ENCODE measurements at places on chromosomes 12 and 14. TPM values are rescaled to one million over a fixed set of nuclear protein-coding genes. Genes with fewer than 3 reads are reported as not detected.

The SLC4A8 gene
- total RNA-seq, result 3.0 TPM

The LBHD2 gene
- total RNA-seq, result not detected

The CEBPE gene
- total RNA-seq, result not detected

The COL2A1 gene
- not detected for total RNA-seq

The SIRT4 gene
- 1.5 TPM for total RNA-seq

The HCAR3 gene
- 0.49 TPM for total RNA-seq

- no peak for DNase-seq
Observed at GRCh38 chr12:118574288-118574687, 197.9 kb downstream of the SUDS3 start.

GRCh38 chr14:26394150-26394810 lies 203.6 kb downstream of the NOVA1 start:
- DNase-seq, result no peak

- no peak for DNase-seq
Observed at GRCh38 chr14:62077676-62078261, 315.5 kb downstream of the SNAPC1 start.

DNA sequence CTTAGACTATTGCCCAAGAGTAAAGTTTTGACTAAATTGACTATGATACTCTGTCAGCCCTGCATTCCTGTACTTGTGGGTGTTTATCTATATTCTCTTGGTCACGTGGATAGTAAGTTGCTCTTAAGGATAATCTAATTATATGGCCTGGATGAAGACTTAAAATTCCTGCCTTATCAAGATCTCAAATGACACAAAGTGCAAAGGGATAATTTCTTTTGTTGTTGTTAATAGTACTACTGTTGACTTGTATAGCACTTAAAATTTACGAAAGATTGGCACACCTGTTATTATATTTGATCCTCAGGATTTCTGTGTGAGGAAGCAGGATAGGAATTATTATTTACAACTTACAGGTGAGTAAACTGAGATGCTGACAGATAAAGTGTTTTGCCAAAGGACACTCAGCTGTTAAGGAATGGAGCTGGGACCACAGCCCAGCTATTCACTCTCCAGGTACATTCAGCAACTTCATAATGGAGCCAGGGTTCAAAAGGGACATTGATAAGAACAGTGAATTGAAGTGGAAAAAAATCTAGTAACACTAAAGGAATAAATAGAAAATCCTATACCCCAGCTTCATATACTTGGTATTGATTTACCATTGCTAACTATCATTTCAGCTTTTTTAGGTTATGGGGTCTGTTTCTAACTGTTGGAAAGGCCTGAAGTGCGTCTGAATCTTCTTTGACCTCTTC lies 53.4 kb upstream of the EVL start:
- DNase-seq, result no peak

DNA sequence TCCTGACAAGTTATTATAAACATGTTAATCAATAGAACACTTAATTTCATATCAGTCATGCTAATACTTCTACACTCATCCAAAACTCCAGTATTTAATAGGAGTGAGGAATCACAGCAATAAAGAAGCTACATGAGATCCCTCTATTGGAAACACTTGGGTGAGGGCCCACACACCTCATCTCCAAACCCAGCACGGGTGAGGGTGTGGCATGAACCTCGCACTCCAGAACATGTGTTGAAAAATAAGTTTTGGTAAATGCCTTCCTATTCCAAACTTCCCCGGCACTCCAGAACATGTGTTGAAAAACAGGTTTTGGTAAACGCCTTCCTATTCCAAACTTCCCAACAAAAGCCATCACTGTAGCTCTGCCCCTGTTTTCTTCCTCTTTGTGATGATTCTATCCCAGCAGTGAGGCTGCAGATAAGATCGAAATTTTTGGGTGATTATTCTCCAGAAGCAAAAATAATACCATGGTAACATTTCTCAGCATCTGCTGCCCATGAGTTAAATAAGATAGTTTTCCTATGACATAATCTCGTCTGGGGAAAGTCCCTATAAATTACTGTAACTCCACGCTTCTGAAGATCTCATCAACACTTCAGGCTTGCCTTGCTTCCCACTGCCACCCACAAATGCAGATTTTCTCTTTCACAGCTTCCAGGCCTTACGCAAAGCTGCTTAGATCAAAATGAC lies 24.4 kb upstream of the PTPRB start:
- no peak for DNase-seq

GRCh38 chr12:27008081-27008480 lies 6.1 kb downstream of the TM7SF3 start:
- DNase-seq, result no peak

DNA sequence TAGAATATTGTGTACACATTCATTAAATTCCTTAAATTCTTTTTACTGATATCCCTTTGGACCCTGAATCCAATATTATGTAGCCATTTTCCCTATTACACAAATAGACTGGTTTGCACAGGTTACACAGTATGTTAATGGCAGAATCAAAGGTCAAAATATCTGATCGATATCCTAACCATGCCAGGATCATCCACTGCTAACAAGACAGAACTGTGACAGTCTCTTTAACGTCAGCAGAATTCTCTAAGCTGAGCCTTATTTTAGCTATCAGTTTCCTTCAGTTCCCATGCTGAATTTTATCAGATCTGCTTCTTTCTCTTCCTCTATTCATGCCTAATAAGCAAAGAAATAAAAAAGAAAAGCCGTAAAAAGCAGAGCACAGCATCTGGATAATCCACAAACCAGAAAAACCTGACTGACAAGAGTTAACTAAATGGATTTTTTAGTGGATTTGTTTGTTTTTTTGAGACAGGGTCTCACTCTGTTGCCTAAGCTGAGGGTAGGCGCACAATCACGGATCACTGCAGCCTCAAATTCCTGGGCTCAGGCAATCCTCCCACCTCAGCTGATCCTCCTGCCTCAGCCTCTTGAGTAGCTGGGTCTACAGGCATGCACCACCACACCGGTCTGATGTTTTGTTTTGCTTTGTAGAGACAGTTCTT lies 130.4 kb downstream of the PAWR start:
- no peak for DNase-seq

- no peak for DNase-seq
Observed at GRCh38 chr12:62714774-62715721, 219.9 kb downstream of the PPM1H start.

DNA sequence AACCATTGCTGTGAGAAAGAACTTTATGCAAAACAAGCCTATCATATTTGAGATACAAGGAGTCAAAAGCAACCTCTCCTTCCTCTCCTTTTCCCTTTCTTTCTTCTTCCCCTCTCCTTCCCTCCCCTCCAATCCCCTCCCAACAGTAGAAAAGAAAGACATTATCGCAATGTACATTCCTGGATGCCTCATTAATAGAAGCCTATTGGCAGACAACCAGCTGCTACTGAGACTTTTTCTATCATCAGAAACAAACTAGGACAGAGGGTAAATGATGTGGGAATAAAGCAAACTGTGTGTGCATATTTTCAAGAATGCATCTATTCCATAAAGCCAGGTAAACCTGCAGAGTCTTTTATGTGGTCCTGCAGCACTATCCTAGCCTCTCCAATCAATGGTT lies 237.2 kb downstream of the ITPR2 start:
- no peak for DNase-seq

DNA sequence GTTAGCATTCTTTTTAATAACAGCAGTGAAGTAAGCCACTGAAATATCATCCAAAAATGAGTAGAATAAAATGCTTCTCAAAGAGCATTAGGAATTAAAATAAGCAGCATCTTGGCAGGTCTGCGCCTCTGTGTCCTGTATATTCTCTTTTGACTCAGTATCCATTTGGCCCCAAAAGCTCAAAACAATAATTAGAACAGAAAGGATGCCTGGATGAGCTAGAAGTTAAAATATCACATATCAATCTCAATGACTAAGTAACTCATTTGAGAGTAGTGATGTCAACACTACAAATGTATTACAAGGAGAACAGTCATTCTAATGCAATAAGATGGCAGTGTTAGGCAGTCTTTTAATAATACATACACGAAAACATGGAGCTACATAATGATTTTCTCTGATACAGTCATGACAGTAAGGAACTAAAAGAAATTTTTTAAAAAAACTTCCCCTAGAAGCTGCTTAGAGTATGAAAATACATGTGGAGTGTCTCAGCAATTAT lies 160.9 kb upstream of the ABCD2 start:
- no peak for DNase-seq

All from pancreas (tissue), 10 donors.